ENCODE measurements at places on chromosomes 1 and 21.

DNA sequence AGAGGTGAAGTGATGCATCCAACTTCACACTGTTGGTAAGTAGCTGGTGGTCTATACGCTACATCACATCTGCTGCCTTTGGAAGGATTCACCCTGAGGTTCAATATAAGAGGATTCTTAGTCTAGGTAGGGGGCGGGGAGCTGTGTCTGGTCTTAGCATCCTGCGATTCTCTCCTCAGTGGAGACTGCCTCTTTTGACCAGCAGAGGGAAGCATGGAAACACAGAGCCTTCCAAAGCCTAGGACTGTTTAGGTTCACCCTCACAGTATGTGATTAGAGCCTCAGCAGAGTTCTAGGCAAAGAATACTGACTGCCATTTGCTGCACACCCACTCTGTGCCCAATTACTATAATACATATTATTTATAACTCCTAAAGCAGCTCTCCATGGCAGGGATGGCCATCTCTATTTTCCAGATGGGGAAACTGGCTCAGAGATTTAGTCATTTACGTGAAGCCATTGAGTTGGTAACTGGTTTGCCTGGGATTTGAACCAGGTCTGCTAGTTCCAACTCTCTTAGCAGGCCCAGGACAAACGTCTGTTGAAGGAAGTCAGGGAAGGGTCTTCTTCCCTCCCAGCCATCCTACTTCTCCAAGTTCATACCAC is 28.9 kb upstream of the EFCAB14 start:
- no peak for DNase-seq

- no peak for DNase-seq
Observed at GRCh38 chr1:150545486-150546032, 3.6 kb upstream of the ADAMTSL4 start.

DNA sequence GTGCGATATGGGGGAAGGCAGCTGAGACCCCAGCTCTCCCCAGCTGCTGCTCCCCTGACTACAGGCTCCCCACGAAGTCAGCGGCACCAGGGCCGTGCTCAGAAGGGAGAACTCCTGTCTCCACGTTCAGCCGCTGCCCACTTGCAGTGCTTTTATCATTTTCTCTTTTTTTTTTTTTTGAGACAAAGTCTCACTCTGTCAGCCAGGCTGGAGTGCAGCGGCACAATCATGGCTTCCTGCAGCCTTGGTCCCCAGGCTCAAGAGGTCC is 933 bp upstream of the FTCD start:
- DNase-seq: no peak

DNA sequence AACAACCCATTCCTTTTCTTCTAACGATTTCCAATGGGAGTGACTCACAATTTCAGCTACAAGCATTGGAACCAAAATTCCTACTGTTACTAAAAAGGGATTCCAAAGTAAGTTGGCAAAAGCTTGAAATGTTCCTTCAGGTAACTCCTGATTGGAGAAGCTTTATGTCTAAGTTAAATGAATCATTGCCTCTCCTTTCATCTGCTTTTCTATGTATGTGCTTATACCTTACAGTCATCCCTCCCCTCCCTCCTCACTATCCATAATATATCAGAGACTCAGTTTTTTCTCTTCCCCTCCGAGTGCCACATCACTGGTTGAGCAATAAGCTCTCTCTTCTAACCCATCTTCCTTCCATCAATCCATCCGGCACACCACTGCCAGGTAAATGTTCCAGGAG is 86.8 kb downstream of the TIAM1 start:
- no peak for DNase-seq

GRCh38 chr1:191558379-191558778 is 599.9 kb upstream of the RGS18 start:
- no peak for DNase-seq

DNA sequence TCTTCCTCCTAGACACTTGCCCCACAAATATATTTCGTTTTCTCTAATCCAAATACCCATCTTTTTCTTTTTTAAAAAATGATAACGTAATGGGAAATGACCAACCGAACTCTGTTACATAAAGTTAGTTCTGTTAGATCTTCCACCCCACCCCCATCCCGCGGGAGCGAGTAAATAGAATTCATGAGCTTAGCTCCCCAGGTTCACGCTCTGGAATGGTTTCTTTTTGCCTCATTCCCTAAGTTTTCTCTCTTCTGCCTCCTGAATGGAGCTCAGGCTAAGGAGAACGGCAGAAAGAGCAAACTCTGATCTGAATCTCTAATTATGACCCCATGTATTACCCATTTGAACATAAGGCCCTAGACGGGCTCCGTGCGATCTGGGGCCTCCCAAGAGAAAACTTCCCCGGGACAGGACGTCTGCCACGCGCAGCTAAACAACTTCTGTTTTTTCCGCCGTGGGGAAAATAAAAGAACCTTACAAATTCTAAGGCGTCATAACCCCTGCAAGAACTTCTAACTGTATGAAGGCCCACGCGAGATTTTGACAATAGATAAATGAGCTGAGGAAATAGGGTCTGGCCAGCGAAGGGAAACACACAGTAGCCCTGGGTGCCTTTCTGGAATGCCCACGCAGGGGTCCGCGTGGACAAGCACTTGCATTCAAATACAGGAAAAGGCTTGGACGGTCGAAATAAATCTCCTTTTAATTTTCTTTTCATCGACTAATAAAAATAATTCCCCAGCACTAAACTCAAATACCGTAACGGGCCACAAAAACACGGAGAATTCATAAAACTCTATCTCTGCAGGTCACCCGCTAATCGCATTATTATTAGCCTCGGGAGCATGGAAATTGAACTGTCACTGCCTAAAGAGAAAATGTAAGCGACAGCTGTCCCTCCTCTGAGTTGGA is 2.2 kb downstream of the TBX15 start:
- no peak for DNase-seq
